ENCODE measurements at places on chromosomes 2 and 18. TPM values are rescaled to one million over a fixed set of nuclear protein-coding genes. Genes with fewer than 3 reads are reported as not detected.

The TM4SF20 gene
- not detected for total RNA-seq

The MRPS9 gene
- total RNA-seq: 16.8 TPM

DNA sequence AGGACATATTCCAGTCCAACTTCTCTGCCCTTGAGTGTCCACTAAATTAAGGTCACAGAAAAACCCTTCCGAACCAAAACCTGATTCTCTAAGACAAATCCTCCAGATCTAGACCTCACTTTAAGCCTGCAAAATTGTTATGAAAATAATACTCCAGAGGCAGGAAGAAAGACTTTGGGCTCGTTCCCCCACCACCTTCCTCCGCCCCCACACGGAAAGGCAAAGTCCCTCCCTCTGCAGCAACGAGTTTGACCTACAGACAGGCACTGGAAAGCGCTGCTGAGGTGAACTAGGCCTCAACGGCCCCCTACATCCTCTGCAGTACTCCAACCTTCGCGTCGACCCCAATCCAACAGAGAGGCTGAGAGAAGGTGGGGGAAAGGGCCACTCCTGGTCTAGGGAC, 808 bp downstream of the ATP5MC3 start:
- peak overlapping the region; percentile 94 for H3K27ac ChIP-seq
- peaks cover 14% of the 10 kb centered on the region for H3K4me1 ChIP-seq
- no peaks in the 10 kb centered on the region for H3K27me3 ChIP-seq
- no peak for DNase-seq

DNA sequence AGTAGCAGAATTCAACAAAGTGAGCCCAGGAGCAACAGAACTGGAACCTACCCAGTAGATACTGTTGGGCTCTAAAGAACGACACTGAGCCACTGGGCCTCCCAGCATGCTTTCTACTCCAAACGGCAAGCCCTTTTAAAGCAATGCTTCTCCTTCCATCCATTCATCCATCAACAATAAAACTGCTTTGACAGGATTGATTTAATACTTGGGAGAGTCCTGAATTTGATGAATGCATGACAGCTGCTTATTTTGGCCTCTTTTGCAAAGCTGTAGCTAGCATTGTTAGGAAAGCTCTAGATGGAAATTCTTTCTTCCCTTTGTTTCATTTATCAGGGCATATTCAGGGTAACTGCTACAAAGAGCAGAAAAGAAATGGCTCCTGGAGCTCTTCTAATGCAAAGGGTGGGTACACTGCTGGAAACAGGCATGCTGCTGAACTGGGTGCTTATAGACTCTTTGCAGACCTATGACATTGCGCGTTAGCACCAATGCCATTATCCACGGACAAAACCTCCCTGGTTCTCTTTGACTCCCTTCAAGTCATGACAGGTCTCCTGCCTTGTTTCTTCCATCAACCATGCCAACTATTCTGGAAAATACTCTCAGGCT, 138.4 kb upstream of the HNRNPA3 start:
- no peak overlapping the region for H3K4me3 ChIP-seq
- H3K4me1 ChIP-seq: no peaks in the 10 kb centered on the region
- DNase-seq: no peak
- no peaks in the 10 kb centered on the region for H3K36me3 ChIP-seq
- no peak overlapping the region for H3K27ac ChIP-seq
- peaks cover 19% of the 10 kb centered on the region for H3K27me3 ChIP-seq

GRCh38 chr2:181805228-181806038, 86.1 kb upstream of the ITPRID2 start:
- DNase-seq: no peak
- peaks cover 3% of the 10 kb centered on the region for H3K36me3 ChIP-seq
- H3K4me3 ChIP-seq: no peak overlapping the region
- H3K4me1 ChIP-seq: peaks cover 21% of the 10 kb centered on the region
